ENCODE measurements at places on chromosomes 7 and 10.

DNA sequence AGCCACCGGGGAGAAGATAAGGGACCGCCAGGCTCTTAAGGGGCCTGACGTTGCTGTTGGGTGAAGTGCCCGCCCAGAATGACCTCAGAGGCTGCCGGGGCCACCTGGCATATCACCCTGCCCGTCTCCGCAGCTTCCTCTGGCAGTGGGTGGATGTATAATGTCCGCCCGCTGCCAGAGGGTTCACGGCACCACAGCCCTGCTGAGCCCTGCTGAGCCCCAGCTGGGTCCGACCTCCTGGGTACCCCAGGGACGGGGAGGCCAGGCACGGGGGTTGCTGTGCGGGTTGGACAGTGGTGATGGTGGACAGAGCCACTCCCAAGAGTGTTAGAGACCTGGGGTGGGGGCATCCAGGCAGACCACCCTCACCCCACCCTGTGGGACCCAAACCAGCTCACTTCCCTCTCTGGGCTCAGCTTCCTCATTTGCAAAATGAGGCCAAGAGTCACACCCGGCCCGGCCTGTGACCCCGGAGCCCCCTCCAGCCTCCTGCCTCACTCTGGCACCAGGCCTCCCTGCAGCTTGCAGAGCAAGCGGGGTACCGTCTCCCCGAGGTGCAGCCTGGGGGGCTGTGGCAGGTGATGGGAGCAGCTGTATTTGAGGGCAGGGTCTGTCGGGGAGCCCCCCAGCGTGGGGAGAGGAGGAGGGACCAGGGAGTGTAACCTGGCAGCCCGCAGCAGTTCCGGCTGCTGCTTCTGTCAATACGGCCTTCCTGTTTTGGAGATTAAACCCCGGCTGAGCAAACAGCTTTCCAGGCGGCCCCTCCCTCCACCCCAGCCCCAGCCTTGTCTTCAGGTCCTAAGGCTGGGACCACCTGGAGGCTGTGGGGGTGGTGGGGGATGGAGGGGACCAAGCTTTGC lies 8.4 kb upstream of the LFNG start:
- peak; percentile 77 for DNase-seq

DNA sequence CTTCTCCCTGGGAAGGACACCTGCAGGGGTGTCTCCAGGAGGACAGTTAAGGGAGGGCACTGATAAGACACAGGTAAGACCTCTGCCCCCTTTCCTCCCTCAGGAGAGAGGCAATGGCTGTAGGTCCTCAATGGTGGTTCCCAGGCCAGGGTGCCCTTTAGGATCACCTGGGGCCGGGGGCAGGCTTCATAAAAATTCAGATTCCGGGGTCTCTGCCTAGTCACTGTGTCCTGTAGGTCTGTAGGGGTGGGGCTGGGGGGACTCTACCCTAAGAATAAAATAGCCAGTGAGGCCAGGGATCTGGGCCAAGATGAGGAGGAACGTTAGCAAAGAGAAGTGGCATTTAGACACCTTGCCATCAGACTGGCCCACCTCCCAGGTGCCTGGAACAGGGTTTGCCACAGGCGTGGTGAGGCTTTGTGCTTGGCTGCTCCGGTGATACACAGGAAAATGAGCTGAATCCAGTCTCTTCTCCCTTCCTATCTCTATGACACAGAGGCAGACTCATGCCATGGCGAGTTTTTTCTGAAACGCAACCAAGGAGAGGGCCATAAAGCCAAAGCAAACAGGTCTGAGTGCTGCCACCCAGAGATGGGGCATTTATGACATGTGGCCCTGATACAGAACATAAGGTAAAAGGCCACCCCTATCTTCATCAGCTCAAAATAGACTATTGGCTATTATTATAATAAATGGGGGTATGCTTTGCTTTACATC lies 52.6 kb downstream of the SH3PXD2A start:
- peaks cover 20% of the 10 kb centered on the region for H3K4me1 ChIP-seq
- H3K4me3 ChIP-seq = no peak overlapping the region
- no peaks in the 10 kb centered on the region for H3K27me3 ChIP-seq

GRCh38 chr7:83366629-83367028 lies 203.9 kb upstream of the PCLO start:
- H3K36me3 ChIP-seq = no peaks in the 10 kb centered on the region
- H3K27ac ChIP-seq = no peak overlapping the region
- H3K4me1 ChIP-seq = no peaks in the 10 kb centered on the region
- no peak overlapping the region for H3K4me3 ChIP-seq
- no peaks in the 10 kb centered on the region for H3K27me3 ChIP-seq

GRCh38 chr7:124603066-124603465 lies 162.5 kb downstream of the GPR37 start:
- DNase-seq = no peak
- no peaks in the 10 kb centered on the region for H3K36me3 ChIP-seq
- no peak overlapping the region for H3K27ac ChIP-seq
- no peaks in the 10 kb centered on the region for H3K27me3 ChIP-seq
- H3K4me1 ChIP-seq = no peaks in the 10 kb centered on the region

DNA sequence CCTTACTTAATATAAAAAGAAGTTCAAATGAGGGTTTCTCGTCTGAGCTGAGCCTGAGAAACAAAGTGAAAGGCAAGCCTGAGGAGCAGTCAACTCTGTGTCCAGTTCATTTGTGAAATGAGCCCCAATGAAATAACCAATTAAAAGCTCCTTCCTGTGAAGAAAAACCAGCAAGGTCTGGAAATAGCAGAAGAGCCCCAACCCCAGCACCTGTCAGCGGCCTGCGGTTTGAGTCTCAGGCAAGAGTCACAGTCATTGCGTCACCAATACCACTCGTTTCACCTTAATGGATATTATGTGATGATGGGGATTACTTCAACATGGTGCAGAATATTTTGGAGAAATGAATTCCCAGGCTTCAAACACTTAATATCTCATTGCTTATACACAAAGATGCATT lies 211.3 kb upstream of the DPP6 start:
- H3K36me3 ChIP-seq = no peaks in the 10 kb centered on the region
- no peaks in the 10 kb centered on the region for H3K4me1 ChIP-seq
- H3K27me3 ChIP-seq = no peaks in the 10 kb centered on the region
- DNase-seq = no peak
- no peak overlapping the region for H3K4me3 ChIP-seq

GRCh38 chr10:21078410-21079329 lies 181.6 kb upstream of the NEBL start:
- no peak overlapping the region for H3K4me3 ChIP-seq
- no peaks in the 10 kb centered on the region for H3K36me3 ChIP-seq
- no peaks in the 10 kb centered on the region for H3K27me3 ChIP-seq
- H3K27ac ChIP-seq = no peak overlapping the region
- no peaks in the 10 kb centered on the region for H3K4me1 ChIP-seq

DNA sequence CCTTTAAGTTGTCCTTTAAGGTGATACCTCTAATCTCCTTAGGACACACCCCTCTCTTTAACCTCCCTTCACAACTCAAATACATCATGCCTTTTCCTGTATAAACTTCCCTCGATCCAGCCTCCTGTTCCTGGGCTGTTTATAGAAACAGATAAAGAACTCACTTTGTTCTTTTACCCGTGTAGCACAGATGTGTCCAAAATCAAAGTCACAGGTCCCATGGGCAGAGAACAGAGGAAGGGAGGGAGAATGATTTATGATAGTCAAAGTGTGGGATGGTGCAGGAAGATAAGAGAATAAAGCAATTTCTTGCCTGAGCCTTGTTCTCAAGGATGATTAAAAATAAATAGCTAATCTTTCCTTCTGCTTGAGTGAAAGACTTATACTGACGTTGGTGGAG lies 50.3 kb upstream of the CABCOCO1 start:
- no peak overlapping the region for H3K4me3 ChIP-seq
- H3K27me3 ChIP-seq = no peaks in the 10 kb centered on the region
- no peak overlapping the region for H3K27ac ChIP-seq
- H3K4me1 ChIP-seq = no peaks in the 10 kb centered on the region
- no peaks in the 10 kb centered on the region for H3K36me3 ChIP-seq

GRCh38 chr7:96127746-96128145 lies 194.2 kb downstream of the SLC25A13 start:
- H3K4me1 ChIP-seq = no peaks in the 10 kb centered on the region
- H3K4me3 ChIP-seq = no peak overlapping the region
- no peaks in the 10 kb centered on the region for H3K36me3 ChIP-seq
- no peaks in the 10 kb centered on the region for H3K27me3 ChIP-seq
- no peak for DNase-seq

DNA sequence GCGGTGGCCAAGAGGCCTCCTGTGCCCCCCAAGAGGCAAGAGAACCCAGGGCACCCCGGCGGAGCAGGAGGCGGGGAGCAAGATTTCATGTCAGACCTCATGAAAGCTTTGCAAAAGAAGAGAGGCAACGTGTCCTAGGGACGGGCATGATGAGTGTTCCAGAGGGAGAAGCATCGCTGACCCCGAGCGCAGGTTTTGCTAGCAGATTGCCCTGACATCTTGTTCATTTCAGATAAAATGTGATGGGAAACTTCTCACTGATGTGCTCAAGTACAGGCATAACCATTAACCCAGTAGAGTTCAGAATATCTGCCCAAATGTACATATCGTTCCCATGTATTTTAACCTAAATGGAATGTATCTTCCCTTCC lies 129.2 kb downstream of the APBB1IP start:
- no peaks in the 10 kb centered on the region for H3K27me3 ChIP-seq
- H3K27ac ChIP-seq = no peak overlapping the region
- no peak overlapping the region for H3K4me3 ChIP-seq
- peaks cover 78% of the 10 kb centered on the region for H3K36me3 ChIP-seq
- H3K4me1 ChIP-seq = no peaks in the 10 kb centered on the region
- DNase-seq = no peak

GRCh38 chr10:110919971-110920881 lies 822 bp downstream of the SHOC2 start:
- peak overlapping the region; percentile 86 for H3K4me3 ChIP-seq

DNA sequence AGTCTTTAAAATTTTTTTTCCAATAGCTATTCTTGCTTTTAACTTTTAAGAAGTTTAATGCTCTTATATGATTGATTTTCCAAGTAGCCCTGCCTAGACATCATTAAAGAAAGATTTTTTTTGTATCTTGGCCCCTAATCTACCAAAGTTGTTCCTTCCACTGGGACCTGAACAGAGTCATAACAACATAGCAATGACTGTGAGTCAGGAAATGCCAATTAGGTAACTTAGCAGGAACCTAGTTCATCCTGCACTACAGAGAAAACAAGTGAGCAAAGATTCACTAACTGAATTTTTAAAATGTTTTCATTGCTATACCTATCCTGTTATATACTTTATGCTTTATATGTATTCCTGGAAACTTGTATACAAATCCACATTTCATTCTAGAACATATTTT lies 284.7 kb downstream of the BICC1 start:
- no peak for DNase-seq
- H3K4me1 ChIP-seq = no peaks in the 10 kb centered on the region
- no peak overlapping the region for H3K27ac ChIP-seq

GRCh38 chr7:140200061-140200989 lies 23.5 kb upstream of the KDM7A start:
- H3K36me3 ChIP-seq = no peaks in the 10 kb centered on the region
- H3K27ac ChIP-seq = no peak overlapping the region
- H3K4me3 ChIP-seq = no peak overlapping the region
- H3K27me3 ChIP-seq = no peaks in the 10 kb centered on the region
- no peak for DNase-seq

GRCh38 chr10:44628921-44629320 lies 244.0 kb upstream of the CXCL12 start:
- H3K4me3 ChIP-seq = no peak overlapping the region
- no peak for DNase-seq
- no peaks in the 10 kb centered on the region for H3K27me3 ChIP-seq
- H3K36me3 ChIP-seq = no peaks in the 10 kb centered on the region

GRCh38 chr7:119684763-119685162 lies 588.2 kb upstream of the KCND2 start:
- H3K27ac ChIP-seq = no peak overlapping the region
- H3K4me3 ChIP-seq = no peak overlapping the region
- H3K27me3 ChIP-seq = no peaks in the 10 kb centered on the region
- no peaks in the 10 kb centered on the region for H3K36me3 ChIP-seq
- DNase-seq = no peak

GRCh38 chr10:120456626-120457430 lies at the start of gene PLPP4:
TSS of gene PLPP4 (plus strand) at chr10:120457227. CDS start at chr10:120457306, 79 bp downstream.
- H3K27me3 ChIP-seq = peaks cover 18% of the 10 kb centered on the region
- H3K4me3 ChIP-seq = no peak within 1 kb of the TSS
- DNase-seq = no peak
- H3K36me3 ChIP-seq = no peaks in the 10 kb centered on the region
- H3K4me1 ChIP-seq = peaks cover 8% of the 10 kb centered on the region

GRCh38 chr7:27030393-27031050 lies 65.3 kb downstream of the HOXA1 start:
- no peaks in the 10 kb centered on the region for H3K36me3 ChIP-seq
- H3K27me3 ChIP-seq = no peaks in the 10 kb centered on the region
- DNase-seq = no peak
- H3K4me1 ChIP-seq = no peaks in the 10 kb centered on the region
- no peak overlapping the region for H3K4me3 ChIP-seq
- H3K27ac ChIP-seq = no peak overlapping the region

- no peaks in the 10 kb centered on the region for H3K36me3 ChIP-seq
- no peak overlapping the region for H3K27ac ChIP-seq
- H3K4me3 ChIP-seq = no peak overlapping the region
- no peak for DNase-seq
- H3K27me3 ChIP-seq = no peaks in the 10 kb centered on the region
- H3K4me1 ChIP-seq = peaks cover 27% of the 10 kb centered on the region
Observed at GRCh38 chr10:102916173-102916572, 1.9 kb upstream of the CNNM2 start.

- DNase-seq = peak; percentile 99
- H3K36me3 ChIP-seq = peaks cover 12% of the 10 kb centered on the region
- peaks cover 28% of the 10 kb centered on the region for H3K4me1 ChIP-seq
- peak within 1 kb of the TSS; percentile 65 for H3K4me3 ChIP-seq
- H3K27ac ChIP-seq = peak within 1 kb of the TSS; percentile 91
- no peaks in the 10 kb centered on the region for H3K27me3 ChIP-seq
Observed at GRCh38 chr7:100874577-100875355, at the start of gene SRRT. TSS of gene SRRT (plus strand) at chr7:100875103. CDS start at chr7:100875591, 488 bp downstream.

Data from natural killer cell (primary cell).